ENCODE measurements at places on chromosomes 3 and 15.
A peak's percentile ranks its signal among the peaks of the same experiment; 100 is the strongest.

DNA sequence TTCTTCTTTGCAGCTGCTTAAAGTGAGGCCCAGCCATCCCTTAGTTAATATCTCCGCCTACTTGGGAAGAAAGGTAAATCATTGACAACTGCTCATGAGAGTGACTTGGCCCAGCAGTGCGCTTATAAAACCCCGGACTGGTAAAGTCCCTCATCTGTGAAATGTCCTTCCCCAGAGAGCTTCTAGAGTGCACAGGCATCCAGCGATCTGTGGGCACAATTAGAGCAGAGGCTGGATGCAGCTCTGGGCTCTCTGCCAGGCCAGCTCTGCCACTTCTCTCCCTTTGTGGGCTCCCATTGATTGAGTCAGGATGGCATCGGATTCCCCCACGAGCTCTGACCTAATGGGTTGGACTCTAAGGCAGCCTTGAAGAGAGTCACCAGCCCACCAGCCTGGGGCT, 219.0 kb upstream of the LINGO1 start:
- DNase-seq = no peak

DNA sequence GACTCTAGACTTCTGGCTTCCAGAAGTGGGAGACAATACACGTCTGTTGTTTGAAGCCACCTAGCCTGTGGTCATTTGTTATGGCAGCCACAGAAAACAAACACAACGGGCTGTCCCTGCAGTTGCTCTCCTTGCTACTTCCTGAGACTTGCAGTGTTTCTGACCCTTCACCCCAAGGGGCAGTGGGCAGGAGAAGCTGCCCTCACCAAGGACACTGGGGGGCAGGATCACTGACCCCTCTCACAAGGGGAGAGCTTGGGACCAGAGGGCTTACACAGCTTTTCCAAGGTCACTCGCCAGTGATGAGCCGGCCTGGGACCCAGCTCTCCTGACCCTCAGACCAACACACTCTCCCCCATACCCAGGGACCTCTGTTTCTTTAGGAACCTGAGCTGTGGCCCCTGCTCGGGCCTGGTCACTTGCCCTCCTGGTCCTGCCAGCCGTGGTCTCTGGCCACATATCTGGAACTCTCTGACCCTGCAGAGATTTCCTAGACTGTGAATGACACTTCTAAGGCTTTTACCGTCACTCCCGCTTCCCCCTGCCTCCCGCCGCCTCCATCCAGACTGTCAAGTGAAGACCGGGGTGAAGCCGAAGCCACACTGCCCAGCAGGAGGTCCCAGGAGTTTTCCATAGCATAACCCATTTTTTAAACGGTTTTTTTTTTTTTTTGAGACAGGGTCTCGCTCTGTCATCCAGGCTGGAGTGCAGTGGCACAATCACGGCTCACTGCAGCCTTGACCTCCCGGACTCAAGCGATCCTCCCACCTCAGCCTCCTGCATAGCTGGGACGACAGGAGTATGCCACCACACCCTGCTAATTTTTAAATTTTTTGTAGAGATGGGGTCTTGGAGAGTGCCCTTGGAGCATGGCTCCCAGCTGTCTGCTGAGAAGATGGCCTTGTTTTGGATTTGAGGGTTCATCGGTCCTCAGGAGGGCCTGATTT, 4.4 kb downstream of the ATP2B2 start:
- DNase-seq = no peak

- DNase-seq = peak; percentile 56
Observed at GRCh38 chr3:40584625-40585189, 59.9 kb downstream of the ZNF621 start.

GRCh38 chr15:38540510-38540909, 24.1 kb downstream of the RASGRP1 start:
- DNase-seq = no peak

GRCh38 chr15:66862111-66862939, 160.3 kb downstream of the SMAD6 start:
- no peak for DNase-seq

GRCh38 chr15:74007820-74008371, 13.4 kb downstream of the PML start:
- DNase-seq = peak; percentile 60

- no peak for DNase-seq
Observed at GRCh38 chr3:122773944-122774509, 19.6 kb downstream of the HSPBAP1 start.

Measured in germinal center (tissue), 1 donor.